ENCODE measurements at places on chromosomes 1 and 21.

DNA sequence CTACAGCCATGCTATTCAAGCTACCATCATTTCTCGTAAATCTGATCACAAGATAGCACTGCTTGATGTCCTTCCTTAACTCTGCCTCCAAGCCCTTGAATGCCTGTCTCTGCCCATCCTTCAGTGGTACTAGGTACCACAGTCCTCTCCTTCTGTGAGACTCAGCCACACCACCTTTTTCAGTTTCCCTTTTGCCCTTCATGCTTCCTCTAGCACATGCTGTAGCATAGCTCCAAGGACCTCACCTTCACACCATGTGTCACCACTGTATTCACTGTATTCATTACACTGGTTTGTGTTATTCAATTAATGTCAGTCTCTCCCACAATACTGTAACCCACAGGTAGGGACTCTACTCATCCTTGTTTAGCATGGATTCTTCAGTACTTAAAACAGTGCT lies 8.0 kb upstream of the TP53BP2 start:
- DNase-seq = no peak

DNA sequence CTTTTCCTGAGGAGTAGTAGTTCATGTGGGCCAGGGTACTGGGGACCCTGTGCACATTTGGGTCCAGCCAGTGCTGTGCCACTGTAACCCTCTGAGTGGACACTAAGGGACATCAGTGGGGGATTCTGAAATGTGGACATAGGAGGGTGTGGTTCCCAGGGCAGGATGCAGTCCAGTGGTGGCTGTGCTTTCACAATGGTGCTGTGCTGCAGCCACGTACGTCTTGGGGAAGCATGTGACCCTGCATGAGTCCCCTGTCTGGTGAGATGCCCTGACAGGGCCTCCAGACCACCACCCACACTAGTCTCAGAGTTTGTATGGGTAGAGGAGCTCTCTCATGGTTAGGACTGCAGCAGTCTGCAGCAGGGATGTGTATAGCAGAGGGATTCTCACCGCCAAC lies 37.8 kb upstream of the WNT2B start:
- no peak for DNase-seq

DNA sequence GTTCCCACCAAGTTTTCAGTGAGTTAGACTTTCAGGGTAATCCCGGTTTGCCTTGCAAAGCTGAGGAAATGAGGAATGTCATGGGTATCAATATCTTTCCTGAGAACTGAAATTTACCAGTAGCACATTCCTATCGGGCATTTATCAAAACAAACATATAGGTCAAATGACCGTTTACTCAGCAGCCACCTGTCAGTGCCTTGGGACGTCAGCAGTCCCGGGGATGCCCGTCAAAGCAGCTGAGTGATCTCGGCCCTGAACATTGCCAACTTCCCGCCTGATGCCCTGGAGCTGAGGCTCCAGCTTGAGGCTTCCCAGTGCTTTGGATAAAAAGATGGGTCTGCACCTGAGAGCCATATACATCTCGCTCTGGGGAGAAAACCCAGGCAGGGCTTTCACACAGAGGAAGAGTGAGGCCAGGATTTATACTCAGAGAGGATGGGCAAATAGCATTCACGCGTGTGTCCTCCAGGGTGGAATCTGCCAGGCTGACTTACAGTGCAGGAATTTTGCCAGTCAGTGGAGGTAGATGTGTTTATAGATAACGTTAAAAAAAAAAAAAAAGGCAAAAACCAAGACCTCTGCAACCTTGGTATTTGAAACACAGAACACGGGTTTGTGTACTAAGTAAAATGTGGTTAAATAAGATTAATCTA lies 435.7 kb upstream of the VAMP3 start:
- DNase-seq = no peak

DNA sequence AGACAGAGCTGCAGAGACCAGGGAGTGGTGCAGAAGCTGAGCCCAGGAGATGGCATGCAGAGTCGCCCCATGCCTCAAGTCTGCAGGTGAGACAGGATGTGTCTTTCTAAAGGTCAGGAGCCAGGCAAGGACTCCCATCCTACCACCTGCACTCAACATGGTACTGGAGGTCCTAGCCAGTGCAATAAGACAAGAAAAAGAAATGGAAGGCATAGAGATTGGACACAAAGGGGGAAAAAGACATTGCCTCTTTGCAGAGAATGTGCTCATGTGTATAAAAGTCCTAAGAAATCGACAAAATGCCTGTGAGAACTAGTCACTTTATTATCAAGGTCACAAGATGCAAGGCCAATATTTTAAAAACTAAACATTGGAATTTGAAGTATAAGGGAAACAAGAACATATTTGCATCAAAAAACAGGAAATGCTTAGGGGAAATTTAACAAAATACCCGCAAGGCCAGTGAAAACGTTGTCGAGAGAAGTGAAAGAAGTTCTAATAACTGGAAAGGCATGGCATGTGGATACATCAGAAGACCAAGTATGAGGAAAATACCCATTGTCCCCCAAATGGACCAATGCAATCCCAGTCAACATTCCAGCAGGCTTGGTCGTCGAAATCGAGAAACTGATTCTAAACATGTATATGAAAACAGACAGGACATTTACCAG lies 13.2 kb upstream of the PRXL2B start:
- no peak for DNase-seq

- no peak for DNase-seq
Measured at GRCh38 chr1:121483961-121484424, 299.2 kb downstream of the SRGAP2C start.

DNA sequence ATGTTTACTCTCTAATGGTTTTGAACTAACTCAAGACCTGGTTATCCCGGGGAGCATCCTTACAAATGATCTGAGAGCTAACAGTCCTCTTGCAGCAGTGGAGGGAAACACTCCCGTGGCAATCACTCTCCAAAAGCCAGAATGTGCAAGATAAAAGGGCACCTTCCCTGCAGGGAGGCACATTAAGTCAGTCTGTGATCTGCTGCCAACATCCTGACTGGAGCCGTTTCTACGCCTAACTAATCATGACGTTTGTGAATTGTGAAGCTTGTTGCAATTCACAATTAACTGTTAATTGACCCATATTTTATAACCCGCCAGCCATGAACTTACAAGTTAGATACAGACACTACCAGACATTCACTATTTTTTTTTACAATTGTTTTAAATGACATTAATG lies 52.1 kb upstream of the LGALS8 start:
- no peak for DNase-seq

DNA sequence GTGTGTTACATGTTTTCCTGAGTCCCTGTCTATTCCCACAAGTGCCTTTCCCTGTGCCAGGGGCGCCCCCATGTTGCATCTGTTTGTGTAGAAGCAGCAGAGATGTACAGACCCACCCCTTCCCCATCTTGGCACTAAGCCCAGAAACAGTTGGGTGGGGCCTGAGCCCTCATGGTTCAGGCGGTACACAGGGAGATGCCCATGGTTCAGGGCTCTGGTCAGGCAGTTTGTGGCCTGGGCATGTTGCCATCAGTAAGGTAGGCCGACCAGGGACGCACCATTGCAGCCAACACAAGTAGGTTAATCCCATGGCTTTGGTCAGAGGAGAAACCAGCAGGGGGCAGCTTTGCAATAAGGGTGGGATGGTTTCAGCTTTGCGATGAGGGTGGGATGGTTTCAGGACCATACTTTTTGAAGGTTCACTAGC lies 914 bp upstream of the ADGRB2 start:
- no peak for DNase-seq

- no peak for DNase-seq
Measured at GRCh38 chr1:3106216-3106615, 37.2 kb downstream of the PRDM16 start.

DNA sequence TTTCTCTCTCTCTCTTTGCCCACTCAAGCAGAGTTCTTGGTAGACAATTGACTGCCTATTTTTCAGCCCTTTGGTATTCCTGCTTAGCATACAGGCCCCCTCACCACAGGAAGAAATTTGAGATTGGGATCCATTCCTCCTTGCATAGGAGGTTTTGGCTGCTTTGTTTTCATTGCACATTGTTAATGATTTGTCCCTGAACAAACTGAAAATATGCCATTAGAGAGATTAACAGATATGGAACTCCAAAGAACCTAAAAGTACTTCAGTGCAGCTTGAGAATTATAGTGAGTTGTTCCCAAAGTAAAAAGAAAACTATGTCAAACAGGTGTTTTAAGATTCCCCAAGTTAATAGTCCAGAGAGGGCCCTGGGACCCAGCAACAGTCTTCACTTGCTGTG lies 200.0 kb downstream of the TTLL7 start:
- no peak for DNase-seq

DNA sequence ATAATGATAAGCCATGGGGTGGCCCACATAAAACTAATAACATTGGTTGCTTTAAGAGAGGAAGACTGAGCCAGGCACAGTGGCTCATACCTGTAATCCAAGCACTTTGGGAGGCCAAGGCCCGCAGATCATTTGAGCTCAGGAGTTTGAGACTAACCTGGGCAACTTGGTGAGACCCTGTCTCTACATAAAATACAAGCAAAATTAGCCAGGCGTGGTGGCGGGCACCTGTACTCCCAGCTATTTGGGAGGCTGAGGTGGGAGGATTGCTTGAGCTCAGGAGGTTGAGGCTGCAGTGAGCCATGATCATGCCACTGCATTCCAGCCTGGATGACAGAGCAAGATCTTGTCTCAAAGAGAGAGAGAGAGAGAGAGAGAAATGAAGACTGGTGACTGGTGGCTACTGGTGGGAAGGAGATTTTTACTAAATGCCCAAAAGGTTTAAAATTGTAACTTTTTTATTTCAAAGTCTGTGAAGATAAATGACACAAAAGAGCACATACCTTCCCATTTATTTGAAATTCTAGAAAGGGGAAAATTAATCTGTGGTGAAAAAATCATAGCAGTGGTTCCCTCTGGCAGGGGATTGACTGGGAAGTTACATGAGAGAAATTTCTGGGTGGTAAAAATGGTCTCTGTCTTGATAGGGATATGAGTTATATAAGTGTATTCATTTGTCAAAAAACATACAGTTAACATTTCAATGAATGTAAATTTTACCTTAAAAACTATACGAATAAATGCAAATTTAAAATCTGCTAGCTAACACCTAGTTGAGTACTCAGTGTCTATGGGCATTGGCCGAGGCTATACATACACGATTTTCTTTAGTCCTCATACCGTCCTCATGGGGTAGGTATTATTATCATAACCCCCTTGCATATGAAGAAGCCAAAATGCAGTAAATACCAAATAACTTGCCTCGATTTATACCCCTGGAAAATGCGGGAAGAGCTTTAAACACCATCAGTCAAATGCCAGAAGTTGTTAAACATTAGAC lies 2.2 kb upstream of the NBPF1 start:
- no peak for DNase-seq

- DNase-seq = no peak
Measured at GRCh38 chr1:33802268-33802667, 61.6 kb upstream of the HMGB4 start.

DNA sequence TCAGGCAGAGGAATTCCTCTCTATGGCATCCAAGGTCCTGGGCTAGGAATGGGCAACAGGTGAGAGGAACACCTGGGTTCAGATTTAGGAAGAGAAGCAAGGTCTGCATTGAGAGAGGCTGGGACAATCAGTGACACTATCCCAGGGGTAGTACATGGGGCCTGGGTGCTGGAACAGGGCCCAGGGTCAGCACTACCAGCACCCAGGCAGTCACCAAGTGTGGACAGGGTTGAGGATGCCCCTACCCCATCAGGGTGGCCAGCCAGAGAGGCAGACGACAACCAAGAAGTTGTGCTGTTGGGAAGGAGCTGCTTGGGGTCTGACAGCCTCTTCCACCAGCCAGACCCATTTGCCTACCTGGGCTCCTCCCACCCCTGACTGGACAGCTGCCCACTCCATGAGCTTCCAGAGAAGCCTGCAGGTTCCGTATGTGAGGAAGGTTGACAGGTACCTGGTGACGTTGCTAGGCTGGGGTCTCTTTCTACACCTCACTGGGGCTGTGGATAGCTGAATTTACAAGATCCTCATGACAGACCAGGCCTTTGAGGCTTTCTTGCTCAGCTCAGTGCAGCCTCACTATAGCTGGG lies 13.9 kb downstream of the CYP4A11 start:
- DNase-seq = no peak

DNA sequence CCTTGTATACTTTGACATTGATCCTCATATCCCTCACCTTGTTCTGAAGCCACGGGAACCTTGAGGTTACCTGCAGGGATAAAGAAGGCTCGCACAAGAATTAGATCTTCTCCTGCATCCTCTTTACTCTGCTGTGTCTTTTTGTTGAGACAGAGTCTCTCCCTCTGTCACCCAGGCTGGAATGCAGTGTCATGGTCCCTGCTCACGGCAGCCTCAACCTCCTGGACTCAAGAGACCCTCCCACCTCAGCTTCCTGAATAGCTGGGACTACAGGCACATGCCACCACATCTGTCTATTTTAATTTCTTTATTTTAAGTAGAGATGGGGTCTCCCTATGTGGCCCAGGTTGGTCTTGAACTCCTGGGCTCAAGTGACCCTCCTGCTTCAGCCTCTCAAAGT lies 134.7 kb downstream of the PTPRC start:
- DNase-seq = no peak

DNA sequence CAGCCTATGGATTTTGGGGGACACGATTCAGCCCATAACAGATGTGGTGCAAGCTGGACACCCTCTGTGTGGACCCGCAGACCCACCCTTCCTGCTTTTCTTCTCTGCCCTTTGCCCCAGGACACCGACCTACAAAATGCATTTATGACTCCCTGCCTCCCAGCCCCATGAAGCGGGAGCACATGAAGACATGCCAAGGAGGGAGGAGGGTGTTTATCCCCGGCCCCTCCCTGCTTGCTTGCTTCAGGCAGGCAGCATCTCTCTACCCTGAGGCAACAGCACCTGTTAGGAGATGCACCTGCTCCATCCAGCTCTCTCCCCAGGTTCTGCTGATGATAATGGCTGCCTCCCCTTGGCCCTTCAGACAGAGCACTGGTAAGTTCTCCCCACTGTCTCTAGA lies 187.5 kb downstream of the PSMG1 start:
- no peak for DNase-seq

- DNase-seq = no peak
Measured at GRCh38 chr1:168135921-168136708, 615 bp downstream of the GPR161 start.

DNA sequence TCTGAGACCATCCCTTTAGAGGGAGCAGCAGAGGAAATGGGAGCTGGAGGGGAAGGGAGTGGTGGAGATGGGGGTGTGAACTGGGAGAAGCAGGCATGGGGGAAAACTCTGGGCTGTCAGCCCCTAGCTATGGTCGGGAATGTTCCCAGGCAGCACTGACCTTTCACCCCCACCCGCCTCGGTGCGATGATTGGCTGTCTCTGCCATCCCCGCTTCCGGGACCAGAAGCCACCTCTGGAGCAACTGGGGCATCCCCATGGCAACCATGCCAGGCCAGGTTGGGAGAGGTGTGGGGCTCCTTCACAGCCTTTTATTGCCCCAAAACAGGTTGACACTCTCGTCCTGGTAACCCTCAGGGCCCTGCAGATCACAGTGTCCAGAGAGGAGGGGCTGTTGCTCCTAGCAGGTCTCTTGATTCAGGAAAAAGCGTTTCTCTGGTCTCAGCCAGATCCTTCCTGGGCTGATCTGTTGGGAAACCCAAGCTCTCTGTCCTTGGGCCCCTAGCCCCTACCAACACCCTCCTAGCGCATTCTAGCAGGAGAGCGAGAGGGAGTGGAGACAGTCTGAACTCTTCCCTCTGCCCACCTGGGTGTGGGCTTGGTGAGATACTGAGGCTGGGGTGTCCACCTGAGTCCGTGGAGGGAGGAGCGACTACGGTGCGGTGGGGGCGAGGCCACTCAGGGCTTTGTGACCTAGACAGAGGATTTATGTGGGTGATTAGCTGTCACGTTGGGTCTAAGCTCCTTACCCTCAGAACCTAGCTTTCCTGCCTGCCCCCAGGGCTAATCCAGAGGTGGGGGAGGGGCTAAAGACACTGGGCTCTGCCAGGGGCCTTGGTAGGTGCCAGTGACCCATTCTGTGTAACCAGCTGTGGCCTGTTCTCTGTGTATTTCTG lies 12.2 kb upstream of the SLC6A9 start:
- DNase-seq = no peak

GRCh38 chr1:230191079-230191804 lies 124.2 kb downstream of the GALNT2 start:
- DNase-seq = no peak
